ENCODE measurements at places on chromosomes 5 and 9.

GRCh38 chr5:89181546-89181945 is 298.6 kb upstream of the MEF2C start:
- no peak for DNase-seq

- DNase-seq, result peak; percentile 77
These were observed 958 bp upstream of the NFIL3 start for GRCh38 chr9:91424403-91425176.

DNA sequence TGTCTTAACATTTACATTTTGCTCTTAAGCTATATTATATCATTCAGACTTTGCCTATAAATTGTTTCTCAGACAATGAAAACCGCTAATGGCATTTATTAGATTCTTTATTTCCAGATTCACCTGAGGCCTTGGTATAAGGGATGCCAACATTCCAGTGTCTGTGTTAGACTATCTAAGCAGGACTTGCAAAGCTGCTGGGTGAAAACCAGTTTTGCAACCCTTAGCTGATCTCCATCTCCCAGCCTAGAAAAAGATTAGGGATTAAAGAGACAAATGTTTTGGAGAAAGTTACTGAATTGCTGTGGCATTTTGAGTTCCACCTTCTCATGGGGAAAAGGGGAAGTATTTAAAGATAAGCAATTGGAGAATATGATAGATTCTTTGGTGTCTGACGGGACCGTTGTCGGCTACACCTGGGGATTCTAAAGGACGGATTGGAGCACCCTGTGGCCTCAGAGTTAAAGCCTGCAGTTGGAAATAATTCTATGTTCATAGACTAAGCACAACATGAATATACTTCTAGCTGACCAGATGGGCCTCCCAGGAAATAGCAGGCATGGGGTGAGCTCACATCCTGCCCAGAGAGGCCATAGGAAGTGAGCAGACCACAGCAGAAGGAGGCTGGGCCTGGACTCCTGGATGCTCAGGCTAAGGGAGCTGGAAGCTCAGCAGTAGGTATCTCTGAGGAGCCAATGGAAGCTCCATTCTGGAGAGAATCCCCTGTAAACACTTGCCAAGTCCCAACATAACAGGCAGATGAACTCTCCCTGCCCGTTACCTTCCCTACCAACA is 21.8 kb downstream of the ENTREP1 start:
- no peak for DNase-seq

DNA sequence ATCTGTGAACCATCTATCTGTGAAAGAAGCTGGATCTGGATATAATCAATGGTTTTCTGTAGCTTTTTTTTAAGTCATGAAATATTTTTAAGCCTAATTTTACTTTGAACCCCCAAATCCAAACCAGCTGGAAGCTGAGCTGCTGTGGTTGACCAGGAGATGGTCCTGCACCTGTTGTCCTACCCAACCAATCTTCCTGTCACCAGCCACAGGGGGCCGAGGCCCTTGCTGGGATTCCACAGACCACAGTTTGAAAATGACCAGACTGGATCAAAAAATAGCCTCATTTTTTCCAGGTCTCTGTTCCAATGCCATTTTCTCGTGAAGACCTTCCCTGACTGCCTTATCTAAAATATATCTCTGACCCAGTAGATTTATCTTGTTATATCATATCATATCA is 200.6 kb downstream of the SGCD start:
- no peak for DNase-seq

- DNase-seq, result no peak
These were observed 46.2 kb downstream of the RNF145 start for GRCh38 chr5:159163027-159163700.

- DNase-seq, result no peak
These were observed 43.9 kb downstream of the USP20 start for GRCh38 chr9:129879103-129879699.

DNA sequence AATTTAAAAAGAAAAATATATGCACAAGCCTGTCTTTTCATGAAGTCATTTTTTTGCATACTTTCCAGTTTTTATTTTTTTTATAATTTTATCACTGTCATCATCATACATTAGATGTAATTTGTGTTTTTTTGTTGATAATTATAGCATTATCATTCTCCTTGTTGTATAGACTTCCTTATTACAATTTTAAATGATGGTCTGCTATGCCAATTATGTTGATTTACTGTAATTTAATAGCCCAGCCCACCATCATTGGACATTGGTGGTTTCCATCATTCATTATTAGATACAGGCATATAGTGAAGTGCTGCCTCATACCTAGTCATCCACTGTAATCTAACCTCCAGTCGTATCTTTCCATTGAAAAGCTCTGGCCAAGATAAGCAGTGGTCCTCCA is 3.8 kb upstream of the TJP2 start:
- no peak for DNase-seq

GRCh38 chr5:153350175-153350883 is 140.1 kb upstream of the GRIA1 start:
- DNase-seq, result no peak
